ENCODE measurements at places on chromosomes 1 and 21. TPM values are rescaled to one million over a fixed set of nuclear protein-coding genes. Genes with fewer than 3 reads are reported as not detected.
A peak's percentile ranks its signal among the peaks of the same experiment; 100 is the strongest.

DNA sequence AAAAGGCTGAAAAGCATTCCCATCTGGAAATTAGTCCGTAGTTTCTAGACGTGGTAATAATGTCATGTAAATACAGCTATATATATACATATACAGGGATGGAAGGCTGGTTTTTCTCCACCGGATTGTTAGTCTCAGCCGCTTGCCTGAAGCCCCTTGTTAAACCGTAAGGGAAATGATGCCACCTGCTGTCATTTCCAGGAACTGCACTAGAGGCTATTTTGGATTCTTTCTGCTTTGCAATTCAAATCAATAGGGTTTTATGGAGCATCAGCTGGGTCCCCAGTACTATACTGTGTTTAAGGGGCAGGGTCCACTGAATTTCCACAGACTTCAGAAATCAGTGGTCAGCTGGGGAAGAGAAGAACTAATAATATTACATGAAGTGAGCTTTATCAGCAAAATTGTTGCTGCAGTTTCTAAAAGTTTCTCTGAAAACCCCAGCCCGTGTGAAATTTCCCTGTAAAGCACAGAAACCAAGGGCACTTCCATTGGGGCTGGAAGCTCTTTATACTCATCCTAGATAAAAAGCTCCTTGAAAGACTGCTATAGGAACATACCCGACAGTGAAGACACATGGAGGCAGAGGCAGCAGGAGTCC, 33.8 kb upstream of the MPZL1 start:
- DNase-seq, result peak; percentile 67

- no peak for DNase-seq
Observed at GRCh38 chr1:151585622-151586021, 26.2 kb upstream of the SNX27 start.

- DNase-seq, result no peak
Observed at GRCh38 chr21:46319186-46319585, 4.5 kb downstream of the C21orf58 start.

DNA sequence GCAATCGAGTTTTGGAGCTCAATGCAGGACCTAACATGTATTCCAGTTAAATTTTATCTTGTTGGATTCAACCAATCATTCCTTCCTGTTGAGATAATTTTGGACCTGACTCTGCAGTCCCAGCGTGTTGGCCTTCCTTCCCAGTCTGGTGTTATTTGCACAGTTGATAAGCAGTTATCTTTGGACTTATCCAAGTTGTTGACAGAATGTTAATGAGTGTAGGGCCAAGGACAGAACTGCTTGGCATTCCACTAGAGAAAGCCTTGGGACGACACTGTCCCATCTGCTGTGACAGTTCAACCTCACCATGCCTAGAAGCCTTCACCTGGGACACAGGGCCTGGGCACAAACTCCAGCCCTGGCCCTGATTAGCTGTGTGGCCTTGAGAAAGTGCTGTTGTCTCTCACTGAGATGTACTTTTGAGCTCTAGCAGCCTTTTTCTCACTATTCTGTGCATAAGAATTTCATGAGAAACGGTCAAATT, 104.1 kb upstream of the SLC25A33 start:
- DNase-seq, result no peak

DNA sequence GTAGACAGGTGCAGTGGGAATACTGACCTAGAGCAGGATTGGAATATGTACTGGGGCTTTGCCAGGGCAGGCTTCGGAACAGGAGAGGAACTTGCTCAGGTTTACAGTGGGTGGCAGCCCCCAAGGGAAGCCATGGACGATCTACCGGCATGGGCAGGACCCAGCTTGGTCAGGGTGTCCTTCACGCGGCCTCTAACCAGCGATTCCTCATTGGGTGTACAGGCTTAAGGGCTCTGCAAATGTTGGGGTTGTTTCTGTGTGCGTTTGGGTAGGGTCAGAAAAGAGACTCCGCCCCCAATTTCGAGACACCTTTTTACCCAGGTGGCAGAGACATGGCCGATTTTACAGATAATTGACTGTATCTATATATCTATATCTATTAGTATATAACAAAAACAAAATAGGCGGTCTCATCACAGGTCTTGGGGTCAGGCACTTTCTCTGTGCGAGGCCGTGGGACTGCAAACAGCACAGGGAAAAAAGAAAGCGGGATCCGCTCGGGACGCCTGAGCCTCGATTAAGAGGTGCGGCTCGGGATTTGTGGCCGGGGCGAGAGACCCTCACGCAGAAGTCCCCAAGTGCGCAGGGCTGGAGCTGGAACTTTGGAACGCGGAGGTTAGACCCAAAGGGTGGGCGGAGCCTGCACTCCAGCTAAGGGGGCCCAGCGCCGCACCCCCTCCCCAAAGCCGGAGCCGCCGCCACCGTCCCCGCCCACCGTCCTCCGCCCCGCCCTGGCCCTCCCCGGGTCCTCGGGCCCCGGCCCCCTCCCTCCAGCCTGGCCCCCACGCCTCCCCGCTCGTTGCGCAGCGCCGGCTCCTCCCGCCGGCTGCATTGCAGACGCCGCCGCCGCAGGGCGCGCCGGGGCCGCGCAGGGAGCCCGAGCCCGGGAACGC, 67.5 kb upstream of the VAMP3 start:
- no peak for DNase-seq

DTL gene
- 101 TPM for total RNA-seq

EYA3 gene
- total RNA-seq, result 30.3 TPM

All from activated naive CD8-positive, alpha-beta T cell treated with anti-CD3 and anti-CD28 coated beads for 36 hours (primary cell).